ENCODE measurements at places on chromosomes 12 and 14. TPM values are rescaled to one million over a fixed set of nuclear protein-coding genes. Genes with fewer than 3 reads are reported as not detected.

The DBX2 gene
- not detected for total RNA-seq

The PLEKHH1 gene
- total RNA-seq: 0.14 TPM

The IAPP gene
- total RNA-seq: not detected

The SIRT4 gene
- 1.1 TPM for total RNA-seq

The SERPINA6 gene
- total RNA-seq: not detected

The KITLG gene
- 23.4 TPM for total RNA-seq

DNA sequence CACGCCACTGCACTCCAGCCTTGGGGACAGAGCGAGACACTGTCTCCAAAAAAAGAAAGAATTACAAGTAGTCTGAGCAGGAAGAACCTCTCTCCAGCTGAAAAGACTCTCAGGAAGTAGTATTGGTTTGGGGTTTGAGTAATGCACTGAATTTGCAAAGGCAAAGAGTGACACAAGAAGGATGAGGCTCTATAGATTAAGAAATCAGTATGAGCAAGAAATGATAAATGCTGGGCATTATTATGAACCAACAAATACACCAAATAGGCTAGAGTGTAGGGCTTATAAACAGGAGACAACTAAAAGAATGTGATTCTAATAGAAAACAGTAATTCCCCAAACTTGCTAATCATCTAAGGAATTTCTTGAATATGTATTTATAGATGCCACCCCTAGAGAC lies 2.6 kb upstream of the SLC35E3 start:
- no peak for DNase-seq

DNA sequence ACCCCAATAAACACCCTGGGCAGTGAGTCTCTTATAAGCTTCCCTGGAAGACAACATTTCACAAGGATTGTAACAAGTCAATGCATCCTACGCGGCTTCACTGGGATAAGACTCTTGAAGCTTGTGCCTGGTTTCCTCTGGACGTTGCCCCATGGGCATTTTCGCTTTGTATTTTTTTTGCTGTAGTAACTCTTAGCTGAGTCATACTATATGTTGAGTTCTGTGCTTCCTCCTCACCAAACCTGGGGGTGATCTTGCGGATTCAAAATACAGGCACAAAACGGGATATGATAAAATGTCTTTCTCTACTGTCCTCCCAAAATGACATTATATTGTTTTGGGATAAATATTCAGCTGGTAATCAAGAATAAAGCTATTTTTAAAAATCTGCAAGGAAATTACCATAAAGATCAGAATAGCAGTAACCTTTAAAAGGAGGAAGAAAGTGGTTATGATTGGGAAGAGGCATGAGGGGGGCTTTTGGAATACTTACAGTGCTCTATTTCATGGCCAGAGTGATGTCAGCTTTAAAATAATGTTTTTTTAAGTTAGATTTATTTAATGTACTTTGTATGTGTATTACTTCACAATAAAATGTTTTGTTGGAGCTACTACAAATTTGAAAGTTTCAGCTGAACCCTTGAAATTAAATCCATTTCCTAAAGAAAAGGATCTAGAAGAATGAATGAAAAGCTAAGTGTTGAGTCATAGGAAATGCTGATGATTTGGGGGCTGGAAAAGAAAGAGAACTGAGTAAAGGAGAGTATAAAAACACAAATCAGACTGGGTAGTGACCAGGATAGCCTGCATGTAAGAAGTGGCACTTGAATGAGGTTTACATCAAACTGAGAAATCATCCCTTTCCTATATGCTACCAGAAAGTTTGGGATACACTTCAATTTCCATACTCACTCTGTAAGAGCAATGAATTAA lies 14.7 kb downstream of the BTBD7 start:
- DNase-seq: peak; percentile 22

DNA sequence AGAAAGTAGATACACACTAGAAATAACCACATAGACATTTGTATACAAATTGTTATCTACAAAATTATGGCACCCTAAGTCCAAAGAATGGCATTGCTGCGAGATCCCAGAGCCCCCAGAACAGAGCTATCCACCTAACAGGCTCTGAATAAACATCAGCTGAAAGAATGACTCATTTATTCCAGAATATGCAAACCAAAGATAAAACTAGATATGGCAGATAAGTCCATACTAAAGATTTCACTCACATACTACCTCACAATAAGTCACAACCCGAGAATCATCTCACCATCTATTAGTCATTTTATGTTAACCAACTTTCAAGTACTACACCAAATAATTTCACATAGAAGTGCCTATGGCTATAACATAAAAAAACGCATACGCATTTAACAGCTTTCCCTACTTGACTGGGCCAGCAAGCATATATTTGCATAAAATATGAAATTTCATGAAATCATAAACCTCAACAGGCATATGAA lies 5.6 kb downstream of the CNIH1 start:
- DNase-seq: peak; percentile 37

- DNase-seq: peak; percentile 88
These were observed 15.7 kb downstream of the SMCO2 start for GRCh38 chr12:27462151-27462694.

- DNase-seq: no peak
These were observed 12.3 kb downstream of the NINJ2 start for GRCh38 chr12:650983-651382.

GRCh38 chr14:37610945-37611523 lies 15.6 kb downstream of the TTC6 start:
- DNase-seq: no peak

GRCh38 chr12:110223777-110224378 lies 57.2 kb upstream of the ATP2A2 start:
- DNase-seq: no peak

- no peak for DNase-seq
These were observed 81.4 kb upstream of the KRAS start for GRCh38 chr12:25332143-25332542.

DNA sequence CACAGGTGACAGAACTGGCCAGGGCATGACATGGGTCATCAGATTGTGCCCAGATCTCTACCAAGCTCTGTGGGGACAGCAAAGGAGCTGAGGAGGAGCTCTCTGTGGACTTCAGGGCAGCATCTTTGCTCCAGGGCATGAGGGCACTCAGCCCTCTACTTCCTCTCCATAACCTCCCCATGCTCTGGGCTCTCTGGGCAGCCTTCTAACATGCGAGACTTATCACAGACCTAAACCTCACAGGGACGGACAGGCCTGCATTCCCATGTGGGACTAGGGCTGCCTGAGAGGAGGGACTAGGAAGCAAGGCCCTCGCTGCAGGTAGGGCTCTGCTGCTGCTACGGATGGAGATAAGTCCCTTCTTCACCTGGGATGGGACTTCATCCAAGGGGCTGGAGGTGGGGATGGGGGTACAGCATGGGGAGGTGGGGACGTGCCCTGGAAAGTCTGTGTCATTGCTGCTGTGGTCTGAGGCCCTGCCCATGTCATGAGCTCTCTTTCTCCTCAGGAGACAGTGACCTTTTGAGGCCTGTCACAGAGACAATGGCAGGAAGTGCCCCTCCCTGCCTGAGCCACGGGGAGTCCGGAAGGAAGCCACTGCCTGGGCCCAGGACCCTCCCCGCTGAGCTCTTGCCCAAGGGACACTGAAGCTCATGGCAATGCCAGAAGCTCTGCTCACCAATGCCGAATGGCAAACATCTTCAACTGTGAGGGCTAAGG lies 44.1 kb downstream of the PITPNM2 start:
- DNase-seq: no peak

All from pulmonary artery endothelial cell (primary cell).